ENCODE measurements at places on chromosomes 6 and 20.

DNA sequence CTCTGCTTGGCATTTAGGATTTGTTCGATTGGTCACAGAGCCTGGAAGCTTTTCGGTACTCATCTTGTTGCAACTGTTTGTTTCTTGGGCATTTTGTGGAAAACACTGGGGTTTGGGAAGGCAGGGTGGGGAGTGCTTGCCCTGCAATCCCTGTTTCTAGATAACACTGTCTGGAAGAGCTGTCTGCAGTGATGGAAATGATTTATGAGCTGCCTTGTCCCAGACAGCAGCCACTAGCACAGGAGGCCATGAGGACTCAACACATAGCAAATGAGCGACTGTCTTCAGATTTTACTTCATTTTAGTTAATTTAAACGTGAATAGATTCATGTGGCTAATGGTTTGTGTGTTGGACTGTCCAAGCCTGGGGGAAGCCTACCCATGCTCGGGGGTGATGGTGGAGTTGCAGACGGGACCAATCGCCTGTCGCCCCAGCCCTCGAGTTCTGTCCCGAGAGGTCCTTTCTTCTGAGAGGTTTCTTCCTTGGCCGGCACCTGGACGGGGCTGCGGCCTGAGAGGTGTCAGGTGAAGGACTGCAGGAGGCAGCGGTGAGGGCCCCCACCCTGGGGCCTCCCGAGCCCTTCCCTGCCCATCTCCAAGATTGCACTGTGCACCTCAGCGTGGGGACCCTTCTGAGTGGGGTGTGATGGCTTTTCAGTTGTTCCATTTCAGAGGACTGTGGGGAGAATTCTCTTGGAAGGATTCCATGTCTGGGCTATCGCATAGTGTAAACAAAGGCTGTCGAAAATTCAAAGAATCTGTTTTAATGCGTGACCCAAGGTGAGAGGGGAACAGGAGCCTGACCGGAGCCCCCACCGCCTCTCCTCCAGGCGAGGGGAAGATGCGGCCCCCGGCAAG is 55.4 kb downstream of the SMOC2 start:
- DNase-seq = no peak

- DNase-seq = no peak
Observed at GRCh38 chr6:57302477-57302876, 15.0 kb upstream of the PRIM2 start.

DNA sequence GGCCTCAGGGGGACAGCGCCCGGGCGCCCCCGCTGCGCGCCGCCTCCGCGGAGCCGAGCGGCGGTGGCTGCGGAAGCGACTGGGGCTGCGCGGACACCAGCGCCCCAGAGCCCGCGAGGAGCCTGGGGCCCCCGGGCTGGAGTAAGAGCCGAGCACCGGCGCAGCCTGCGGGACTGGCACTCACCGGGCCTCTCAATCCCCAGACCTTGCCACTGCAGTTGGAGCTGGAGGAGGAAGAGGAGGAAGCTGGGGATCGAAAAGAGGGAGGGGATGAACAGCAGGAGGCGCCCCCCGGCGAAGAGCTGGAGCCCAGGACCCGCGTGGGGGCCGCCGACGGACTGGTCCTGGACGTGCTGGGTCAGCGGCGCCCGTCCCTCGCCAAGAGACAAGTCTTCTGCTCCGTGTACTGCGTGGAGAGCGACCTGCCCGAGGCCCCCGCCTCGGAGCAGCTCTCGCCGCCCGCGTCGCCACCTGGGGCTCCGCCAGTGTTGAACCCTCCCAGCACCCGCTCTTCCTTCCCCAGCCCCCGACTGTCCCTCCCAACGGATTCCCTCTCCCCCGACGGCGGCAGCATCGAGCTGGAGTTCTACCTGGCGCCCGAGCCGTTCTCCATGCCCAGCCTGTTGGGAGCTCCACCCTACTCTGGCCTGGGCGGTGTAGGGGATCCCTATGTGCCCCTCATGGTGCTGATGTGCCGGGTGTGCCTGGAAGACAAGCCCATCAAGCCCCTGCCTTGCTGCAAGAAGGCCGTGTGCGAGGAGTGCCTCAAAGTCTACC is 590 bp downstream of the RNF217 start:
- DNase-seq = no peak

DNA sequence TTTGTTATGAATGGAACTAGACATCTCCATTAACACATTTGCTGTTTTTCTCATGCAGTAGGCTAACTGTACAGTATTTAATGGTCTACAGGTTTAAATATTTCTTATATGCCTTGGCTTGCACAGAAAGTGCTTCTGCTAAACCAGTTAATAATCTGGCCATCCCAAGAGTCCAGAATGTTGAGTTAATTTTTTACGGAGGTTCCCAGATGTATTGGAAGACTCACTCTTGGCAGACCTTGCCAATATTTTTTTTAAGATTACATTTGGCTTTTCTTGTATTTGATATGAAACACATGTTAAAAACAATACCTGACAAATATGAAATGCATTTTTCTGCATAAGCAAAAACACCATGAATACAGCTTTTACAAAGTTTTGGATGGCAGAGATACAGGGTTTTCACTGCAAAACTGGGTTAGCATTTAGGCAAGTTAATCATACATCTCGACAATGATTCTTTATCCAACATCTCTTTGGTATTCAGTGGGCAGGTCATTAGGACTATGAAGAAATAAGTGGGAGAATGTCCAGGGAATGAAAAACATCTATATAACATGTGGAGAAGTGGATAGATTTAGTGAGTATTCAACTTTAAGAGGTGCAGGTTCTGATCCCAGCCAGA is 94.0 kb downstream of the SGK1 start:
- no peak for DNase-seq

- DNase-seq = no peak
Observed at GRCh38 chr20:12056839-12057238, 139.1 kb downstream of the BTBD3 start.

DNA sequence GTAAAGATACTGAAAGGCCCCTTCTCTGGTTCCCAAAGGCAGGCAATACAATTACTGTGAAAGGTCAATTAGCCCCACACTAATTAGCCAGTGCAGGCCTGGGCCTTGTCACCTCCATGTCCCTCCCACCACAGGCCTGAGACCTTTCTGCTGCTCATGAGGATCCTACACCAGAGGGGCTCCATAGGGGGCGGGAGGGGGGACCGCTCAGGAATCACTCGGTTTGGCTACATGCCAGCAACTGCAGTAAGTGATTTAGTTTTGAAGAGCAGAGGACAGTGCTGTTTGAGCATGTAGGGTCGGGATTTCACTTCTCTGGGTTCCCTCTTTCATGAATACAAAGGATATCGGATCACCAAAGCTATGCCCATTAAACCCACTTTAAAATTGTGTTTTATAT is 455.6 kb downstream of the PRKN start:
- no peak for DNase-seq

DNA sequence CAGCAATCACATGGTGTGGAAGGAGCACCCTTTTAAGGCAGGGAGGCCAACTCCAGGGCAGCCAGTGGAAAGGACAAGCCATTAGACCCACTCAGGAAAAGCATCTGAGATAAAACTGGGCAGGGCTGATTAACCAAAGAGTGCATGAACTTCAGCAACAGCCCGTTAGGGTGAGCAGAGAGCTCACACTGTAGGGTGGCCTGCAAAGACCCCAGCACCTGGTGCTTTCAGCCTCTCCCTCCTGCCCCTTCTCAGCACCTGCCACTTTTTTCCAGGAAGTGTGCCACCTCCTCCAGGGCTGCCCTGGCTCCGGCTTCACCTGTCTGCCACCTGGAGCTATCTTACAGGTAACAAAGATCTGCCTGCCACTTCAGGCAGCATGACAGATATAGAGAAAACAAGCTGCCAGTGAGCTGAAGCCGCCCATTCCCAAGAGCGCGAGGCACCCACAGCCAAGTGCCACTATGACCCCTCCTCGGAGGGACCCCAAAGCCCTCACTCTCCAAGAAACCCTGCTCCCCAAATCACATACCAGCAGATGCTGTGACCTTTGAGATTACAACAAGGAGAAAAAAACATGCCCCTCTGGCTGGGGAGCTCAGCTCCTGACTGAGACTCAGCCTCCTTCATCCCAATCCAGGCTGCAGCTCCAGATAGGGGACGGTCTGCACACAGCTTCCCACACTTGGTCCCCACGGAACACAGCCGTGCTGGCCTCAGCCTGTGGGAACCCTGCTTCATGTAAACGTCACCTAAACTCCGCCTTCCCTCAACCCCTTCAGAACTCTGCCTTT is 71.2 kb downstream of the ABHD12 start:
- DNase-seq = no peak
